RKO (cell line): ENCODE measurements at places on chromosomes 16 and 17.

- no peak for DNase-seq
Measured at GRCh38 chr16:12470311-12471229, 333.1 kb downstream of the CPPED1 start.

DNA sequence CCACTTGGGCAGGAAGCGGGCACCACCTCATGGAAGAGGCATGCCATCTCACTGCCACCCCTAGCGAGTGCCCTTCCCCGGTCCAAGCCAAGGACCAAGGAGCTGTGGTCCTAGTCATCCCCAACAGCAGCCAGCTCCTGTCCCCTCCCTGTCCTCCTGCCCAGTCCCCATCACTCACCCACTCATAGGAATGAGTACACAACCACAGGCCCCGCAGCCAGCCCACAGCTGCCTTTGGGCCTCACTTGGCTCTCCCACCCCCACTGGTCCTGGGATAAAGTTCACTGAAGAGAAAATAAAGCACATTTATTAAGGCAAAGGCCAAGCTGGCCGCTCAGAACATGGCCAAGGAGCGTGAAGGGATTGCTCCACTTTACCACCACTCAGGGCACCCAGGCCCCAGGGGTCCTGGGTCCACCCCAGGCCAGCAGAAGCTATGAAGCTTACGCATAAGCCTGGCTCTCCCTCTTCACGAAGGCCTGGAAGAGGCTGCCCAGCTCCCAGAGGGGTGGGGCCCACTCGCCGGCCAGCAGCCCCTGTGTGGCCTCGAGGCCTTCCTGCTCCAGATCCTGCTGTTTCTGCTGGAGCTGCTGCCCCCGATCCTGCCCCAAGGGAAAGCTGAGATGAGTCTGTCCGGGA, 3.6 kb downstream of the SCRN2 start:
- DNase-seq = no peak

DNA sequence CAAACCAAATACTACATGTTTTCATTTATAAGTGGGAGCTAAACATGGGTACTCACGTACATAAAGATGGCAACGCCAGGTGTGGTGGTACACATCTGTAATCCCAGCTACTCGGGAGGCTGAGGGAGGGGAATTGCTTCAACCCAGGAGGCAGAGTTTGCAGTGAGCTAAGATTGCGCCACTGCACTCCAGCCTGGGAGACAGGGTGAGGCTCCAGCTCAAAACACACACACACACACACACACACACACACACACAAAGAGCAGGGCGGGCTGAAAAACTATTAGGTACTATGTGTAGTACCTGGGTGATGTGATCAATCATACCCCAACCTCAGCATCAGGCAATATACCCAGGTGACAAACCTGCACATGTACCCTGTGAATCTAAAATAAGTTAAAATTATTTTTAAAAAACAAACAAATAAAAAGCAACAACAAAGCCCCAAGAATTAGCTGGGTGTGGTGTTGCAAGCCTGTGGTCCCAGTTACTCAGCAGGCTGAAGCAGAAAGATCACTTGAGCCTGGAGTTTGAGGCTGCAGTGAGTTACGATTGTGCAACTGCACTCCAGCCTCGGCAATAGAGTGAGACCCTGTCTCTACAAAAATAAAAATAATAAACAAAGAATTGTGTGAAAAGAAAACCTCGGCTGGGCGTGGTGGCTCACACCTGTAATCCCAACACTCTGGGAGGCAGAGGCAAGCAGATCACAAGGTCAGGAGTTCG, 11.9 kb upstream of the FAAP100 start:
- no peak for DNase-seq

GRCh38 chr17:17500999-17501605, 4.9 kb upstream of the RASD1 start:
- no peak for DNase-seq

GRCh38 chr17:76026714-76027158, 370 bp downstream of the EVPL start:
- peak; percentile 30 for DNase-seq

- peak; percentile 77 for DNase-seq
Measured at GRCh38 chr17:36544044-36544306, 744 bp upstream of the GGNBP2 start.
